ENCODE measurements at places on chromosomes 6 and 20. TPM values are rescaled to one million over a fixed set of nuclear protein-coding genes. Genes with fewer than 3 reads are reported as not detected.

Gene NNAT
- 4.7 TPM for total RNA-seq

Gene BTN1A1
- not detected for total RNA-seq

Gene TNF
- total RNA-seq = 3.0 TPM

Gene PEDS1
- 18.2 TPM for total RNA-seq

Gene LRRC73
- total RNA-seq = 4.8 TPM

Gene FAM83D
- 0.72 TPM for total RNA-seq

Gene TCP11
- total RNA-seq = not detected

Gene UQCC2
- 26.4 TPM for total RNA-seq

Gene PRKN
- total RNA-seq = 9.1 TPM

GRCh38 chr6:110617057-110617456 lies 140.6 kb upstream of the SLC22A16 start:
- H3K4me1 ChIP-seq = peaks cover 8% of the 10 kb centered on the region
- H3K27me3 ChIP-seq = no peaks in the 10 kb centered on the region
- H3K27ac ChIP-seq = no peak overlapping the region
- H3K36me3 ChIP-seq = no peaks in the 10 kb centered on the region

- H3K27ac ChIP-seq = no peak overlapping the region
- H3K4me3 ChIP-seq = no peak overlapping the region
- no peaks in the 10 kb centered on the region for H3K27me3 ChIP-seq
- no peaks in the 10 kb centered on the region for H3K36me3 ChIP-seq
- no peaks in the 10 kb centered on the region for H3K4me1 ChIP-seq
Measured at GRCh38 chr20:54633374-54634355, 158.3 kb downstream of the DOK5 start.

GRCh38 chr6:28534875-28535274 lies 9.2 kb downstream of the GPX5 start:
- no peak overlapping the region for H3K27ac ChIP-seq
- DNase-seq = no peak
- no peak overlapping the region for H3K4me3 ChIP-seq
- no peaks in the 10 kb centered on the region for H3K27me3 ChIP-seq

DNA sequence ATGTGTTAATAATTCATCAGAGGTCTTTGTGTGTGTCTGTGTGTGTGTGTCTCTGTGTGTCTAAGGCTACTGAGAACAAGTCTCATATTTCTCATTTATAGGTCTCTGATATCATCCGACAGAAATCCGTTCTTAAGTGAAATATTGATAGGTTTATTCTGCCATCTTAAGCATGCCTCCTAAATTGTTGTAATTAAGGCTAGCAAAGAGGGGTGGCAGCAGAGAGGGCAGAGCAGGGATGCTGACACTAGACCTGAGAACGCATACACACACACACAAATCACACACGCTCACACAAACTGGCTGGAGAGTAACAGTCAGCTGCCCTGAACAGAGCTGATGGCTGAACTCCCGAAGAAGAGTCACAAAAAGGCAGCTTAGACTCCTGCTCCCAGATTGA lies 84.9 kb upstream of the LRFN2 start:
- no peak overlapping the region for H3K27ac ChIP-seq
- H3K4me1 ChIP-seq = peaks cover 5% of the 10 kb centered on the region
- no peak overlapping the region for H3K4me3 ChIP-seq
- H3K27me3 ChIP-seq = no peaks in the 10 kb centered on the region

DNA sequence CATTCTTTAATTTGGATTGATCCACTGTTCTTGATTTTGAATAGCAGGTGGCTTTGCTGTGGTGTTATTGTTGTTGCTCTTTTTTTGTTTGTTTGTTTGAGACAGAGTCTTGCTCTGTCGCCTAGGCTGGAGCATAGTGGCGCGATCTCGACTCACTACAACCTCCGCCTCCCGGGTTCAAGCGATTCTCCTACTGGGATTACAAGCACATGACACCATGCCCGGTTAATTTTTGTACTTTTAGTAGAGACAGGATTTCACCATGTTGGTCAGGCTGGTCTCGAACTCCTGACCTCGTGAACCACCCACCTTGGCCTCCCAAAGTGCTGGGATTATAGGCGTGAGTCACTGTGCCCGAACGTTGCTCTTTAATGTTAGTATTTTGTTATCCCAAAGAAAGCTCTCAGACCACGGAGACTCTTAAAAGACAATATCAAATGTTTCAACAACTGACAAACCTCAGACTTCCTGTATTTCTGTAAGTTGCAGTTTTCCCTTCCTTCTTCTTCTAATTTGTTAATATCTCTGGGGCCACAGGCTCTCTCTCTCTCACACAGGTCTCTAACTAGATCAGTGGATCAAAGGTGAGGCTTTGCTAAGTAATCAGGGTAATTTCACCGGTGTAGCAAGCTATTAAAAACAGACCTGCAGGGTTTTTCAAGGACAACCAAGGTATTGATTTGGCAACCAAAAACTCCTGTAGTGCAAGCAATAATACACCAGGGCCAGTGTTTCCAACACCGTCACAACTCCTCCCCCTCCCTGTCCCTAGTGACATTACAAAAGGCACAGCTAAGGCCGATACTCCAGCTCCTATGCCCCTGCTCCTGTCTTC lies 48.8 kb upstream of the ZNF217 start:
- peak overlapping the region; percentile 32 for H3K27ac ChIP-seq
- H3K27me3 ChIP-seq = no peaks in the 10 kb centered on the region
- H3K36me3 ChIP-seq = no peaks in the 10 kb centered on the region

DNA sequence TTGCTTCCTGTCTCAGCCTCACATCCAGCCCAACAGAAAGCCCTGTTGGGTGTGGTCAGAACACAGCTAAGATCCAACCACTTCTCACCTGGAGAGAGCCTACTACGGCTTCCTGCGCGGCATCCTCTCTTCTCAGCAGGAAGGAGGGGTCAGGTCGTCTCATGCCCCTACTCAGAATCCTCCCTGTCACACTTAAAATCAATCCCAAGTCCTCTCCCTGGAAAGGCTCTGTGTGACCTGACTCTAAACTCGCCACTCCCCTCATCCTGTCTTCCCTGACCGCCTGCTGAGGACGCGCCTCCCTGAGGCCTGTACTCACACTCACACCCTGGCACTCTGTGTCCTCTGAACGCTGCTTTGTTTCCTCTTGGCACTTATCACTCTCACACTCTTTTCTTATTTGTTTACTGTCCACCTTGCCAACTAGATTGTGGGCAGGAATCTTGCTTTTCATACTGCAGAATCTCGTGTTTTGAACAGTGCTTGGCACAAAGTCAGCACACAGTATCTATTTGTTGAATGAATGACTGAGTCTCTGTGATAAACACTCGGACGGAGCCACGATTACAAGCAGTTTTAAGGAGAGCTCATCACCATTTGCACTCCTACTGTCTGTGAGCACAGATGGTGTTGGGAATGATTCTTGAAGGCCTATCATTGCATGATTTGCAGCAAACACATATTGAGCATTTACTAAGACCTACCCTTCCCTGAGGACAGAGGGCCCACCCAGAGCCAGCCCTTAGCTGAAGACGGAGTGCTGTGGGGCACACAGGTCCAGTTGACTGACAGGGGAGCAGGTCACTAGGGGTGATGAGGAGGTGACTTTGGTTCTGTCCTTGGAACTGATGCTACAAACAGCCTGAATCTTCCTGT lies 18.7 kb downstream of the RAB5IF start:
- H3K4me3 ChIP-seq = no peak overlapping the region
- H3K36me3 ChIP-seq = no peaks in the 10 kb centered on the region
- DNase-seq = no peak
- no peaks in the 10 kb centered on the region for H3K27me3 ChIP-seq
- H3K4me1 ChIP-seq = no peaks in the 10 kb centered on the region

GRCh38 chr6:131212913-131213312 lies 77.6 kb downstream of the AKAP7 start:
- H3K4me3 ChIP-seq = no peak overlapping the region
- H3K27ac ChIP-seq = no peak overlapping the region
- no peaks in the 10 kb centered on the region for H3K36me3 ChIP-seq
- DNase-seq = no peak
- H3K4me1 ChIP-seq = peaks cover 1% of the 10 kb centered on the region

DNA sequence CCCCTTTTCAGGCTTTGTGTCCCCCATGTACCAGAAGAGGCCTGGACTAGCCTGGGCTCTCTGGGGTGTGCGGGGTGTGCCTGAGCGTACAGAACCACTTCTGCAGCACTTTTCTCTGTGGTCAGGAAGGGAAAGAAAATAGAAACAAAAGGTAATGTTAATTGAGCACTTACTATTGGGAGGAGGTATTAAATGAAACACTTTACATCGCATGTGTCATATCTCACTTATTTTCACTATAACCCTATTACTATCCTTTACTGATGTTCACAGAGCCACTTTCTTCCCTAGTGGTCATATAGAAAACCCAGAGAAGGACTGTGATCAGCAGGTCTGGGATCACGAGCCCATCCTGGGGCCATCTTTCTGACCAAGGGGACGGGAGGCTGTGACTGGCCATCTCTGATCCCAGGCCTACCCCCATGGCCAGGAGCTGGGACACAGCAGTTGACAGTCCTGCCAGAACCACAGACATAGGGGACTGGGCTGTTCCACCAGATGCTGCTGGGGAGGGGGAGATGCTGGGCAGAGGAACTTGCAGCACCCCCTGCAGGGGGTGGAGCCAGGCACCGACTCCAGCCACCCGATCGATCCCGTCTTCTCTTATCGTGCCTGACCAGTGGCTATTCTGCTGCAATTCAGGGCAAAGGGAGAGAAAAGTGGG lies 107.6 kb downstream of the VEGFA start:
- no peak for DNase-seq
- H3K4me1 ChIP-seq = no peaks in the 10 kb centered on the region
- no peak overlapping the region for H3K27ac ChIP-seq
- no peaks in the 10 kb centered on the region for H3K36me3 ChIP-seq
- no peaks in the 10 kb centered on the region for H3K27me3 ChIP-seq
- H3K4me3 ChIP-seq = no peak overlapping the region

DNA sequence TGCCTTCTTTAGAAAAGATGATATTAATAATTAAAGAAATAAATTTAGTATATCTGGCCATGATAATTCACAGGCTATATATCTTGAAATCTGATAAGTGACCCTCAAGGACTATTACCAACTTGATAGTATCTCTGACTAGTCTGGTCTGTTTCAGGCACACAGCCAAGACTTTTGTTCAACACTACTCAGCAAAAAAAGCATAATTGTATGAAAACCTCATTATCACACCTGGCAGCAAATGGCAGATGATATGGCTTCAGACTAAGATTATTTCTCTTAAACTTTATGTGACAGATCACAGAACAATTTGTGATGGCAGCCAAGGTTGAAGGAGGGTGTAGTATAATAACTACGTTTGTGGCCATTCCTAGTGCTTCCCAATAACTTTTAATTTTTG lies 114.7 kb downstream of the RWDD2A start:
- H3K27me3 ChIP-seq = no peaks in the 10 kb centered on the region
- no peaks in the 10 kb centered on the region for H3K4me1 ChIP-seq
- H3K36me3 ChIP-seq = no peaks in the 10 kb centered on the region
- DNase-seq = no peak
- H3K27ac ChIP-seq = no peak overlapping the region

- DNase-seq = no peak
- no peaks in the 10 kb centered on the region for H3K27me3 ChIP-seq
- no peaks in the 10 kb centered on the region for H3K4me1 ChIP-seq
- H3K4me3 ChIP-seq = no peak overlapping the region
Measured at GRCh38 chr20:15374682-15375081, 1037.3 kb upstream of the FLRT3 start.

DNA sequence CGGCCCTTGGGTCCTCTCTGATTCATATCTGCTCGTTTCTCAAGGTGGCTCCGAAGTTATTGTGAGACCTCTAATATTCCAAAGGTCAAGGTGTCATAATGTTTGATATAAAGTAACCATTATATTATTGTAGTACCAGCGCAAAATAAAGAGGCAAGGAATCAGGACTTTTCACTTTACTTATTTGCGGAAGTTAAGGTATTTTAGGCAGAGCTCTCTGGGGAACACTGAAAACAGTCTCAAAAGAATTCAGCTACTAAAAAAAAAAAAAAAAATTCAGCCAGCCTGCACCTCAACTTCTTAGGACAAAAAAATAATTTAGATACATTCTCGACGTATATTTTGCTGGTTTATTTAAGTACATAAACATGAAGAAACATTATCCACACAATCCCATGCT lies 2.4 kb downstream of the OSER1 start:
- DNase-seq = no peak
- H3K27me3 ChIP-seq = no peaks in the 10 kb centered on the region
- H3K27ac ChIP-seq = no peak overlapping the region
- H3K36me3 ChIP-seq = no peaks in the 10 kb centered on the region
- peaks cover 4% of the 10 kb centered on the region for H3K4me1 ChIP-seq

GRCh38 chr20:49231471-49231870 lies 12.3 kb downstream of the DDX27 start:
- no peak overlapping the region for H3K4me3 ChIP-seq
- no peaks in the 10 kb centered on the region for H3K4me1 ChIP-seq
- DNase-seq = no peak

DNA sequence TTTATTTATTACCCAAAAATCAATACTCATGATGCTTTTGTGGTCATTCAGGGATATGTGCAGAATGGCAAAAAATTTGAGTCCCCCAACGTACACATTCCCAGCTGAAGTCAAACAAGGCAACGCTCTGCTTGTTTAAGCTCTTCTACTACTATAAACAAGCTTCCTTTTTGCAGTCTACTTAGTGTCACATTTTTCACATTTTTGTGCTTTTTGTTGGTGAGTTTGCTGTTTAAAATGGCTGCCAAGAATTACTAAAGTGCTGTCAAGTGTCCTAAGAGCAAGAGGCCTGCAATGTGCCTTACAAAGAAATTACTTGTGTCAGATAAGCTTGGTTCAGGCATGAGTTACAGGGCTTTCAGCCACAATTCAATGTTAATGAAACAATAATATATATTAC lies 2.1 kb downstream of the WFDC8 start:
- no peaks in the 10 kb centered on the region for H3K4me1 ChIP-seq
- DNase-seq = no peak
- no peak overlapping the region for H3K27ac ChIP-seq
- no peak overlapping the region for H3K4me3 ChIP-seq
- no peaks in the 10 kb centered on the region for H3K36me3 ChIP-seq
- H3K27me3 ChIP-seq = no peaks in the 10 kb centered on the region

- no peaks in the 10 kb centered on the region for H3K36me3 ChIP-seq
- H3K4me1 ChIP-seq = no peaks in the 10 kb centered on the region
- no peaks in the 10 kb centered on the region for H3K27me3 ChIP-seq
- H3K4me3 ChIP-seq = no peak overlapping the region
- no peak for DNase-seq
- no peak overlapping the region for H3K27ac ChIP-seq
Measured at GRCh38 chr20:574297-574942, 30.8 kb upstream of the CSNK2A1 start.

DNA sequence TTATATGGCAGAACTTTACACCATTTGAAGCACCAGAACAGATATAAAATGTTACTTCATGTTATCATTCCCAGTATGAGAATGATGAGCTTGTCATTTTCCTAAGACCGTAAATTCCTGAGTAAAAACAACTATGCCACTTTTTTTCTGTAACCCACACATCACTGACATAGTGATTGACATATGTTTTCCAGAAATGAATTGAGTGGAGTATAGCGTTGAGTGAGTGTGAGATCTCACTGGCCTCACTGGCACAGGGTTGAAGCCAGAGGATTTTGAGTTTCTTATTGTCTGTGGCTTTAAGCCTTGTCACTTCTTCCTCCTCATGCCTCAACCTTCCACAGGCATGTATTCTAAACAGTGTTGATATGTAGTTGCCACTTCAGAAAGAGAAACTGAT lies 62.3 kb downstream of the PDE7B start:
- H3K27me3 ChIP-seq = no peaks in the 10 kb centered on the region
- DNase-seq = no peak
- H3K36me3 ChIP-seq = no peaks in the 10 kb centered on the region
- H3K4me3 ChIP-seq = no peak overlapping the region
- no peaks in the 10 kb centered on the region for H3K4me1 ChIP-seq

All from ovary (tissue), 10 donors.